Esophagus mucosa (tissue), 1 donor: ENCODE measurements at places on chromosomes 4 and X.

DNA sequence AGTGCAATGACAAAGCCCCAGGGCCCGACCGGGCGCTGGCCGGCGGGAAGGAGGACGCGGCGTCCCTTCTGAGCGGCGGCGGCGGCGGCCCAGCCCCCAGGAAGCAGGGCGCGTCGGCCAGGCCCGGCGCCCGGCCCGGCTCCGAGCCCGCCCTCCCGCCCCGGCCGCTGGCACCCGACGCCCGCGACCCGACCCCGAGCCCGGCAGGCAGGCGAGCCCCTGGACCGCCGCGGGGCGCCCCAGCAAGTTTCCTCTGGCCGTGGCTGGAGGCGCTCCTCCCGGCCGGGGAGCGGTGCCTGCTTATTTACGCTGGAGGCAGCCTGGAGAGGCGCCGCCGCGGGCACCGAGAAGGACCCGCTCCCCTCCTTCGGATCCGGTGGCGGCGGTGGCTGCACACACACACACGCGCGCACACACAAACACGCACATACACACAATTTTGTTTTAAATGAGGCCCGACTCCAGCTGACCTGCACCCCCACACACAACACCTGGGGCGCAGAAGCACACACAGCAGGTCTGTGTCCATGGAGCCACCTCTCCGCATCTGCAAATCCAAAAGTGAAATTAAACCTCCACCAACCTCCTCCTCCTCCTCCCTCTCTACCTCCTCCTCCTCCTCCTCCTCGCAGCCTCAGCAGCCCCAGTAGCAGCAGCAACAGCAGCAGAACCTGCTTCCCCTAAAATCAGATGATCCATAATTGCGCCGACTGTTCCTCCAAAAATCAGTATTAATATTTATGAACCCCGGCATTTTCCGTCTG lies 669 bp downstream of the IRF2 start:
- ATAC-seq = peak; percentile 24

DNA sequence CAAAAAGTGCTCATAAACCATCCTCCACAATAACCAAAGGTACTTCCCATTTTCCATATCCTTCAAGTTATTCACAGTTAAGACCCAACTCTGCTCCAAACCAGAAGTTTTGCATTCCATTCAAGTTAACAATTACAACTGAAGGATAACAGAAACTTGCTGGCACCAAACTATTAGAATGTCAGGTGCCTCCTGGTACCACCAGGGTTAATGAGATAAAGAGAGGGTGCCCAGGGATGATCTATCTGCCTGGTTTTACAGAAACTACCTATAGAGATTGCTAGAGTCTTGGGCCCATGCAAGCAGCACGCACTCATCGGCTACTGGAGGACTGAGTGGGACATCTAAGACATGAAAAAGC lies 114.6 kb downstream of the RBM47 start:
- peak; percentile 64 for ATAC-seq

DNA sequence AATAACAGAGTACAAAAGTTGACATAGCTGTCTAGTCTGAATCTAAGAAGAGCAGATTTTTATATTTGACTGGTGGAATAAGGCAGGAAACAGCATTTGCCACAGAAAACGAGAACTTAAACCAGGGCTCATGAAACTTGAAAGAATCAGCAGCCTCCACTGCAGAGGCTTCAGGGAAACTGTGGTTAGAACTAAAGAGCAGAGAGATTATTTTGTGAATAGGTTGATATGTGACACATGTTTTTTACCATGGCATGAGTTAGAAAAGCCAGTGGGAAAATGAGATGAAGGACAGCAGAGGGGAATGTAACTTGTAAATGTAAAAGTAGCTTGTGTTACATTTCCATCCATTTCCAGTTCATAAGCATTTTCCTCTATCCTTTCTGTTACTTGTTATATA lies 63.7 kb upstream of the CAMK2D start:
- no peak for ATAC-seq

GRCh38 chrX:155086202-155086840 lies 15.0 kb downstream of the BRCC3 start:
- ATAC-seq = no peak

- no peak for ATAC-seq
Observed at GRCh38 chr4:10114147-10114546, 2.5 kb downstream of the WDR1 start.

- peak; percentile 70 for ATAC-seq
Observed at GRCh38 chrX:40175511-40176350, 78.0 kb upstream of the BCOR start.

GRCh38 chr4:15352524-15352923 lies 75.3 kb upstream of the C1QTNF7 start:
- ATAC-seq = no peak

GRCh38 chr4:87060957-87061356 lies 126.1 kb downstream of the AFF1 start:
- peak; percentile 62 for ATAC-seq

DNA sequence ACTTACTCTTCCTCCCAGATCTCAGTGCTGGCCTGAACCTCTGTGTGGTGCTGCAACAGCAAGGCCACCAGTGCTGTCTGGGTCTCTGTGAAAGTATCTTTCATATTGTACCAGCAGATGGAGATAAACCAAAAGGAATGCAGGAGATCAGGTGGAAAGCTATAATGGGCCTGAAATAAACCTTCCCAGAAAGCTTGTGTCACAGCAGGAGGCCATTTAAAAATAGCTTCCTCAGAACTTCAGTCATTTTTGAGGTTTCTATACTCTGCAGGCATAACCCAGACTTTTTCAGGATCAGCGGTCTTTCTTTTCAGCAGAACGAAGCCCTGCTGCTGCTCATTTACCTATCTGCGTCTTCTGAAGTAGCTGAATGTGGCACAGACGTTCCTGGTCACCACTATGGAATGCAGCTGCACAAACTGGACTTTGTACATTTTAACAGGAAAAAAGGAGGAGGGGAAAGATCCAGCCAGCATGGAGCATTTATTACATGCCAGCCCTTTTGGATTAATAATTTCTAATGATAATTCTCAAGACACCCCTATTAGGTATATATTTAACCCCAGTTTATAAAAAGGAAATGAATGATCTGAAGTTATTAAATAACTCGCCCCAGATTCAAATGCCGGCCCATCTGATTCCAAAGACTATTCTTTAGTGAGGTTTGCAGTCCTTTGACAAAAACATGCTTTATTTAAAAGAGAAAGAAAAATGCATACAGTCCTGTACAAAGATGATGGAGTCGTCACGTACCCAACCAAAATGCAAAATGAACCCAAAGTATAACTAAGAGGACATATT lies 119.7 kb downstream of the NFKB1 start:
- peak; percentile 88 for ATAC-seq

GRCh38 chr4:180455226-180455625 lies 1788.0 kb upstream of the TENM3 start:
- ATAC-seq = no peak
